ENCODE measurements at places on chromosomes 5 and 9.

- DNase-seq, result no peak
Measured at GRCh38 chr9:129667850-129668249, 2.4 kb downstream of the PRRX2 start.

- DNase-seq, result no peak
Measured at GRCh38 chr5:109483395-109483971, 73.7 kb upstream of the PJA2 start.

- DNase-seq, result no peak
Measured at GRCh38 chr5:41542183-41542582, 31.8 kb upstream of the PLCXD3 start.

DNA sequence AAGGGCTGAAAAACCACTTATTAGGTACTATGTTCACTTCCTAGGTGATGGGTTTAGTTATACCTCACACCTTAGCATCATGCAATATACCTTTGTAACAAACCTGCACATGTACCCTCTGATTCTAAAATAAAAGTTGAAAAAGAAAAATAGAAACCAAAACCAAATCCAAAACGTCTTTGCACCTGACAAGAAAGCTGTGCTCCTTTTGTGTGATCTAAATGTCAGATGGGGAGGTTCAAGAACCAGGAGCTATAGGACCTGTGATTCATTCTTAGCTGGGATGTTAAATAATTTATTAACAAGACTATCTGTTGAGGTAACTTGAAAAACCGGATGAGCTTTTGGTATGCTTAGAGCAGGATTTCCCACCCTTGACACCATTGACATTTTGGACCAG lies 16.9 kb upstream of the TNFSF15 start:
- DNase-seq, result no peak

- DNase-seq, result no peak
Measured at GRCh38 chr5:17665836-17666235, 31.6 kb downstream of the TAF11L14 start.

DNA sequence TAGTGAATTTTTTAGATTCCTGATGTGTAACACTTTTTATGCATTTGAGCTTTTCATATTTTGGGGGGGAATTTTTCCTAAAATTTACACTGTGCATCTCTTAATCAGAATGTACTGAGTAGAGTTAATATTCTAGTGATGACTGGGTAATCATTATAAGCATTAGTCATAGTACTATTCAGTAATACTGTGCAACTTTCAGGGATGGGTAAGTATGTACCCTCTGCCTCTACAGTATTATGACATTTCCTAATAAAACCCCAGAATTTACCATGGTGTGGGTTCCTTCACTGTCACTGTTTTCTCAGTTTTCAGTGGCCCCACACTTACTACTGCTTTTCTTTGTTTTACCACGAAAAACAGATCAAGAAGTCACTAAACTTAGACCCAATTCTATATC lies 2.8 kb upstream of the CMYA5 start:
- DNase-seq, result no peak

DNA sequence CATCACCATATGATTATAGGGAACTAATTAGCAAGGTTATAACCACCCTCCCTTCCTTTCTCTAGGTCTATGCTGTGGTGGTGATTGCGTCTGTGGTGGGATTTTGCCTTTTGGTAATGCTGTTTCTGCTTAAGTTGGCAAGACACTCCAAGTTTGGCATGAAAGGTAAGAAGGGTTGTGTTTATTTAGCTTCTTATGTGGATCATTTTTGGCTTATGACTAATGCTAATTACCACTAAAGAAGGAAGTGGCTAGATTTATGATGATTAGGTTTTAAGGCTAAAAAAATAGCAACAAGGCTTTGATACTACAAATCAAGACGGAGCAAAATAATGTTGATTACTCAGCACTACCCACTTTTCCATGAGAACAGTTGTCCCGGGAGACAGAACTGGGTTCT lies 82.4 kb downstream of the NTRK2 start:
- DNase-seq, result no peak

DNA sequence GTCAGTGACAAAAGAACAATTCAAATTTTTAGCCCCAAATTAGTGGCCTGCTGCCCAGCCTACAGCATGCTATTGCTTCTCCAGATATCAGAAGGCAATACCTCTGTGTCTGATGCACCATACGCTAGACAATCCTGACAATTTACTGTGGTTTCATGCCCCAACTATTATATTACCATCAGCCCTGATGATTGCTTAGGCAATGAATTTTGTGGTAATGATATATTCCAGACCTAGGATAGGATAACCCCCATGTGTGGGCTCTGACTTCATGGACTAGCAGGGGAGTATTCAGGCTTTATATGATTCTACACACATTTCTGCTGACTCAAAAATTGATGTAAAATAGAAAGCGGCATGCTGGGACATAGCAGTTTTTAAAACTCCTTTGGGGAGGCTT lies 168.7 kb upstream of the FST start:
- no peak for DNase-seq

DNA sequence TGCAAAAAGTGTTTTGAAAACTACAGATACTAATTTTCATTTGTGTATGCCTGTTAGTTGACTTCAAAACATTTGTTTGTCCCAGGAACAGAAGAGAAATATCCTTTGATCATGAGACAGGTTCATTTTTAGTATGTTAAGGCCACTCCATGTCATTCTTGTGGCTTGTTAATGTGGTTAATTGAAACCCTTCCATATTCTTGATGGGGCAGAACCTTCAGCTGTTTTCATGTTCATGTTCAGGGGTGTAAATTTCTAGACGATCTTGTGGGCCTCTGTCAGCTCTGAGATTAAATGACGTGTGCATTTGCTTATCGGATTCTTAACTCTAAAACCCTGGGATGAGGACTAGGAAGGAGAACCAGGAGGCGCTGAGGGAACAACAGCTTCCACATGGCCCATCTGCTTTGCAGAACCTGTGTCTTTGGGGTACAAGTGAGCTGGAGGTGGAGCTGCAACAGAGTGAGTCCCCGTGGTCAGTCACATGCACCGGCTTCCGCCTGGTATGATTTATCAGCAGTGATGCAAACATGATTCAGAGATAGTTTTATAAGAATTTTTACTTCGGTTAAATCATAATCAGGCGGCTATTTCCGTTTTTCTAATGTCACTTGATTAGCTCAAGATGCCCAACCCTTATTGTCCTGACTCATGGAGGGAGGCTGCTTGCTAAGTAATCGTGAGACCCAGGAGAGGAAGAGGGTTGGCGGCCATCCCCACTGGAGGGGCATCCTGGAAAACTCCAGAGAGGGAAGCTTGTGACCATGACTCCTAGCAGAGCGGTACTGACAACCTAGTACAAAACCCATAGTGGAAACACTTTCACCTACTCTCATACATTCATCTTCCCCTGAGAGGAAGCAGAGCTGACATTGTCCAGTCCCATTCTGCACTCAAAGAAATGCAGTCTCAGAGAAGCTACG lies 138.4 kb downstream of the C9orf152 start:
- DNase-seq, result no peak

- DNase-seq, result no peak
Measured at GRCh38 chr9:89845321-89845720, 240.5 kb downstream of the GADD45G start.

DNA sequence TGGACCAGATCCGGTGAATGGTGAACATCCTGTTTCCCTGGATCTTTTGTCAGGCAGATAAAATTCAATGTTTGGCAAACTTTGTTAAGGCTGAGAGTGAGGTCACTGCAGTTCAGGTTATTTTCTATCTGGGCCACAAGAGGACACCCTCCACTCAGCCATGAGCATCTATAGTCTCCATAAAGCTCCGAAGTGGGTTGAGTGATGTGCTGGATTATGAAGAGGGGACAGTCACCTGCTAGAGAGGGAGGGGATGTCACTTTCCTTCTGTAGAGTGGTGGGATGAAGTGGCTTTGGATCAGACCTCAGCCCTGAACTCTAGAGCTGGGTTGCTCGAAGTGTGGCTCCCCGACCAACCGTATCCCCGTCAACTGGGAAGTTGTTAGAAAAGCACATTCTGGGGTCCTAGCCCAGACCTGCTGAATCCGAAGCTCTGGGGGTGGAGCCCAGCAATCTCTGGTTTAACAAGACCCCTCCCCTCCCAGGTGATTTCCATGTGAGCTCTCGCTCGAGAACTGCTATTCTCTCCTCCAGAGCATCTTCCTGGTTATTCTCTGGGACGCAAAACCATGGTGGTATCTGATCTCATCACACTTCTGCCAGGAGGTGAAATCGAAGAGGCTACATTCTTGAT lies 31.8 kb upstream of the FGF1 start:
- DNase-seq, result no peak

DNA sequence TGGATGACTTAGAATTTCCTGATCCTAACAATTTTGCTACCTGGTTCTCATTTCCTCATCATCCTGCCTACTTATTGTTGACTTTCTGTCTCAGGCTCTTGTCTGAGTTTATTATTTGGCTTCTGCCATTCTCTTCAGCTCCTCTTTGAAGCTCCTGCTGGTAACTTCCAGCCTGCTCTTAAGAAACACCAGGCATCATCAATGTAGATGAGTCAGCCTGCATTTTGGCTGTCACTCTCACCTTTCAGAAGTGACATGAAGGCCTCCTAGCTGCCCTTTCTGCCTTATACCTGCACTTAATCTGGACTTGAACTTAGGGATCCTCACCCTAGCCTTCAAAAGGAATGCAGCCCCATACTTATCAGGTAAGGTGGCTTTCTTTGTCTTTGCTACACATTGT lies 551.8 kb upstream of the ZNF608 start:
- DNase-seq, result no peak

DNA sequence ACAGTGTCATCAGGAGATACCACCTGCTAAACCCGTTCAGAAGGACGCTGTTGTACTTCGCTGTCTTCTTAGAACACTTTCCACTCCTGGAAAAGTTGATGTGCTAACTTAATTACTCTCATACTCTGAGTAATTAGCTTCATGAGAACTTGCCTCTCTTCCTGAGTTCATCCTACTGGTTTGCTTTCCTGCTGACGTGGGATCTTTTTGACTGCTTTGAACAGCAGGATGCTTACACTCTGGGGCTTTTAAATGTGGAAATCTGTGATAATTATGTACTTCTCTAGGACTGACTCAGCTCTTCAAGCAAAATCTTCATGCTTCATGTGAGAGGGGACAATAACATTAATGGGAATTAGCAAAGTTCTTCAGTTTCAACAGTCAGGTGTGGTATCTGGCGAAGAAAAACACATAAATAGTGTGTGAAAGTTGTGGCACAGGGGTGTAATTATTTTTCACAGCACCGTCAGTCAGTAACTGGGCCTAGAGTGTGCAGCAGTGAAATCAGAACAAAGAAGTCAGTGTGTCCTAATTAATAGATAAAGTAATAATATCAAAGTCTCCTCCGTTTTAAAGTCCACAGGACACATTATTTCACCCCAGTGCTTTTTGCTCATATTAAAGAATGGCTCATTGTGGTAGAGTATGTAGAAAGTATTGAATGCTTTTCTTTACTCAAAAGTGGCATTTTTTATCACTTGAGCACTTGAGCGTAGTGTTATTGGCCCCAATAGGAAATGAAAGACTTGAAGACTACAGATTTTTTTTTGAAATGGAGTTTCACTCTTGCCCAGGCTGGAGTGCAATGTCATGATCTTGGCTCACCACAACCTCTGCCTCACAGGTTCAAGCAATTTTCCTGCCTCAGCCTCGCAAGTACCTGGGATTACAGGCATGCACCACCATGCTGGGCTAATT lies 140.9 kb upstream of the DMRT1 start:
- no peak for DNase-seq

DNA sequence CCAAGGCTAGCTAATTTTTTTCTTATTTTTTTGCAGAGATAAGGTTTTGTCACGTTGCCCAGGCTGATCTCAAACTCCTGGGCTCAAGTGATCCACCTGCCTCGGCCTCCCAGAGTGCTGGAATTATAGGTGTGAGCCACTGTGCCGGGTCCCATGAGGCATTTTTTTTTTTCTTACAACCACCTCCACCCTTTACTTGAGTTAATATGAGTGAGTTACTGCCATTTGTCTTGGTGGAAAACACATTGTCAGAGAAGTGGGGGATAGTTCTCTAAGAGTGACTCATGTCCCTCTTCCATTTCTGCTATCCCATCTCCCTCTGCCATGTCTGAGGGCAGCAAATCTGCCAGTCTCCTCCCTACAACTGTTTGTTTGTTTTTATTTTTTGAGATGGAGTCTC lies 163.4 kb upstream of the CLINT1 start:
- DNase-seq, result no peak

DNA sequence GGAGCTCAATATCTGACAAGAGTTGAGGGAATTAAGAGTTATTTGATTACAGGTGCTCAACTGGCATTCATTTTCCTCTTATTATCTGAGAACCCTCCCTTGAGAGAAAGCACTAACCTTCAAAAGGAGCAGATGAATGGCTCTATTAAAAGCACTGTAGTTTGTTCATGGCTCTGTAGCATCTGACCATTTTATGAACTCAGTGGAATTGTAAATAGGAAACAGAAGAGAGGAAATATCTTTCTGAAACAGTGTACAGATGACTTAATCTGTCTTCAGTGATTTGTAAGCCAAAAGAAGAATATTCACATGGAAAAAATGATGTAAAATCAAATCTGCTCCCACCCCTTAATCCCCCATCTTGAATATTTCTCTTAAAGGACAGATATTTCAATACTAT lies 810.4 kb upstream of the GRAMD2B start:
- DNase-seq, result no peak

DNA sequence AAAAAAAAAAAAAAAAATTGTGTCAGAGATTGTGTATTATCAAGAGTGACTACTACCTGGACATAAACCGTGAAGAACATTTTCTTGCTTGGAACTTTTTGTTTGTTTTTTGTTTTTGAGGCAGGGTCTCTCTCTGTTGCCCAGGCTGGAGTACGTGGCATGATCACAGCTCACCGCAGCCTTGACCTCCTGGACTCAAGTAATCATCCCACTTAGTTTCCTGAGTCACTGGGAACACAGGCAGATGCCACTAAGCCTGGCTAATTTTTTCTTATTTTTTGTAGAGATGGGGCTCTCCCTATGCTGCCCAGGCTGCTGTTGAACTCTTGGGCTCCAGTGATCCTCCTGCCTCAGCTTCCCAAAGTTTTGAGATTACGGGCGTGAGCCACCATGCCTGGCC lies 25.8 kb downstream of the DCP2 start:
- DNase-seq, result no peak

- no peak for DNase-seq
Measured at GRCh38 chr9:15485836-15486666, 24.7 kb downstream of the PSIP1 start.

GRCh38 chr5:95080030-95080429 lies 204.9 kb downstream of the MCTP1 start:
- no peak for DNase-seq

- no peak for DNase-seq
Measured at GRCh38 chr5:60229691-60230185, 336.2 kb upstream of the PDE4D start.

GRCh38 chr9:116497095-116497890 lies 189.8 kb upstream of the TRIM32 start:
- no peak for DNase-seq
